ENCODE measurements at places on chromosomes 3 and 15.
A peak's percentile ranks its signal among the peaks of the same experiment; 100 is the strongest.

- DNase-seq, result peak; percentile 91
These were observed 400.9 kb downstream of the SHQ1 start for GRCh38 chr3:72447059-72447946.

DNA sequence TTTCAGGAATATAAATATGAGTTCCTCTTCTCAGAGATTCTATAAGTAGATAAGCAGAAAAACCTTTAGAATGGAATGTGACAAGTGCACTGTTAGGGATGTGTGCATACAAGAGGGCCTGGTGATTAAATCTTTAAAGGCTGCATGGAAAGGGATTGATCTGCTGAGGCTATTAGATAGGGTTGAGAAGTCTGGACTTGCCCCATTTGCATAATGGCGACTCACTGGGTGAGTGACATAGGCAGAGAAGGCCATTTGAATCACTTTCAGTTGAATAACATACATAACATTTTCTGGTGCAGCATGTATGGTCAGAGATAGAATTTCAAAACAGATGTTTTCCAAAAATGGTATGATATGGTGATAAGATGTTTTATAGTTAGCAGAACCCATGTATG, 156.9 kb downstream of the ZNF621 start:
- no peak for DNase-seq

- DNase-seq, result no peak
These were observed 40.9 kb upstream of the LARS2 start for GRCh38 chr3:45347315-45348000.

GRCh38 chr3:43238801-43239200, 47.5 kb upstream of the SNRK start:
- no peak for DNase-seq

DNA sequence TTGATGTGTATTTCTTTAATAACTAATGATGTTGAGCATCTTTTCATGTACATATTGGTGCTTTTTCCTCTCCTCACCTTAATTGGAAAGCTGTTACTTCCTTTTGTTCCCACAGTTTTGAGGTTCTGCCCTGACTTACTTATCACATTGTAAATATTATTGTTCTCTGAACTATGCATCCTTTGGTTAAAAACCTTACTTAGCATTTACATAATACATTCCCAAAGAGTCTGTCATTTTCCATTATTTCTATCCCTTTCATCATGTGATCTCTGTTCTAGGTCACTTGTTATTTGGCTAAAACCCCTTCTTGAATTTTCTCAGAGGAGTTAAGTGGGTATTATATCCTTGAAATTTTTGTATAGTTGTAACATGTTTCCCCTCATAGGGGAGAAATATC, 33.0 kb downstream of the SLC12A6 start:
- no peak for DNase-seq

DNA sequence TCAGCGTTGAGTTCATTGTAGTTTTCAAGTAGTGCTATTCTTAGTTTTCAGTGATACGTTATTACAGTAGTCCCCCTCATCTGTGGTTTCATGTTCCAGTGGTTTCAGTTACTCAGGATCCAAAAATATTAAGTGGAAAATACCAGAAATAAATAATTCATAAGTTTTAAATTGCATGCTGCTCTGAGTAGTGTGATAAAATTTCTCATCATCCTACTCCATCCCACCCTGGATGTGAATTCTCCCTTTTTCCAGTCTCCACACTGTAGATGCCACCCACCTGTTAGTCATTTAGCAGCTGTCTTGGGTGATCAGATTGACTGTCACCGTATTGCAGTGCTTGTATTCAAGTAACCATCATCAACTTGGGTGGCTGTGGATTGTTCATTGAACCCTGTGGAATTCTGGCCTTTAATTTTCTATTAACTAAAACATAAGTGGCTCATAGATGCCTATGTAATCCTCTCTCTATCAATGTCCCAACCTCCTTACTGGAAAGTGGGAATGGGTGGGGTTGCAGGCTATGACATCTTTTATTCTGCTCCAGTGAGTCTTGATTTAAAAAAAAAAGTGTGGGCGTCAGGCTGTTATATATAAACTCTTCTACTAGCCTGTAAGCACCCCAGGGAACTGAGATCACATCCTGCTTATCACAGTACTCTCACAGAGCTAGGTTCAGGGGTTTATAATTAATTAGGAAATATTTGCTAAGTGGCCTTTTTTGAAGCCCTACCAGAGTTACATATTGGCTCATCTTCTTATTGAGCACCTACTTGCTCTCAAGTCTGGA, 97.5 kb downstream of the CFAP20DC start:
- DNase-seq, result no peak

DNA sequence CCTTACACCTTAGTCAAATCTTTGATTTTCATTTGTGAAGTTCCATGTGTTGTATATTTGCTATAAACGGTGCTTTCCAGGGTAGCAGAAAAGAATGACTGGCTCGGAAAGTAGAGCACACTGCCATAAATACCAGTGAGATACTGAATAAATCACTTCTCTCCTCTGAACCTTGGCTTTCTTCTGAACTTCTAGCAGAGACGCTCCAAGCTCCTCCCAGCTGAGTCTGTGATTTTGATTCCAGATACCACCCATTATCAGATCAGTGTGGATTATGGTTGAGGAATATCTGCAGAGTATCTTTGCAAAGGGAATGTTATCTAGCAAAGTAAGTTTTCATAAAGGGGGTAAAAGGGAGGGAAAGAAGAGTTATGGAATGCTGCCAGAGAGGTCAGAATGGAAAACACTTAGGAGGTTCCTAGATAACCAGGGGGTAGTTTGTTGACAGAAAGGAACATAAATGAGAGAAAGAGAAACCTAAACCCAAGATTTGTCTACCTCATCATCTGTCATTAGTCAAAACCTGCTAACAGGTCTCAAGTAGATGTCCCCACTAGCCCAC, 98.5 kb upstream of the PSMD6 start:
- DNase-seq, result no peak

DNA sequence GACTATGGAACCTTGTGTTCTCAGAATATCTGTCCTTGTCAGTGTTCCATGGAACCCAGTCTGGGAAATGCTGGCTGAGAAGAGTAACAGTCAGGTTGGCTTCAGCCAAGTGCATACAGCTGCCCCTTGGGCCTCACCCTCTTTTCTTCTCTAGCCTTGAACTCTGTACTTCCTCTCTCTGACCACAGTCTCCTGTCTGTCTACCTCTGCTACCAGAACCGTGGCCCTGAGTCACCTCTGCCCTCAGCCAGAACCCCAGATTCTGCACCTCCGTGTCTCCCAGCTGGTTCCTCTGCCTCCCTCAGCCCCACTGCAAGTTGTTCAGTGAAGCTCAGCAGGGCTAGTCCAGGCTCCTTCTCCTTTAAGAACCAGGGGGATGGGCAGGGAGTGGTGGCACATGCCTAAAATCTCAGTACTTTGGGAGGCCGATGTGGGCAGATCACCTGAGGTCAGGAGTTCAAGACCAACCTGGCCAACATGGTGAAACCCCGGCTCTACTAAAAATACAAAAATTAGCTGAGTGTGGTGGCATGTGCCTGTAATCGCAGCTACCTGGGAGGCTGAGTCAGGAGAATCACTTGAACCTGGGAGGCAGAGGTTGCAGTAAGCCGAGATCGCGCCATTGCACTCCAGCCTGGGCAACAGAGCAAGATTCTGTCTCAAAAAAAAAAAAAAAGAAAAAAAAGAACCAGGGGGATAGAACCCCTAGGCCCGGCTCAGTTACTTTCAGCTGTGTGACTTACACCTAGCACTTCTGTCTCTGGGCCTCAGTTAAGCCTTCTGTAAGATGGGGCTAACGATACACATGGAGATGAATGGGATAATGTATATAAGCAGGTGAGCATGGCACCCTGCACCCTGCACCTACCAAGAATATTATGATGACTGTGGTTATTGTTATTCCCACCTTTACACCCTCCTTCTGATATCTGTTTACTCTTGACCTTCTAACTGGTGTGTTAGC, 24.3 kb upstream of the TATDN2 start:
- no peak for DNase-seq

- no peak for DNase-seq
These were observed 7.9 kb upstream of the PIK3CB start for GRCh38 chr3:138842483-138843188.

DNA sequence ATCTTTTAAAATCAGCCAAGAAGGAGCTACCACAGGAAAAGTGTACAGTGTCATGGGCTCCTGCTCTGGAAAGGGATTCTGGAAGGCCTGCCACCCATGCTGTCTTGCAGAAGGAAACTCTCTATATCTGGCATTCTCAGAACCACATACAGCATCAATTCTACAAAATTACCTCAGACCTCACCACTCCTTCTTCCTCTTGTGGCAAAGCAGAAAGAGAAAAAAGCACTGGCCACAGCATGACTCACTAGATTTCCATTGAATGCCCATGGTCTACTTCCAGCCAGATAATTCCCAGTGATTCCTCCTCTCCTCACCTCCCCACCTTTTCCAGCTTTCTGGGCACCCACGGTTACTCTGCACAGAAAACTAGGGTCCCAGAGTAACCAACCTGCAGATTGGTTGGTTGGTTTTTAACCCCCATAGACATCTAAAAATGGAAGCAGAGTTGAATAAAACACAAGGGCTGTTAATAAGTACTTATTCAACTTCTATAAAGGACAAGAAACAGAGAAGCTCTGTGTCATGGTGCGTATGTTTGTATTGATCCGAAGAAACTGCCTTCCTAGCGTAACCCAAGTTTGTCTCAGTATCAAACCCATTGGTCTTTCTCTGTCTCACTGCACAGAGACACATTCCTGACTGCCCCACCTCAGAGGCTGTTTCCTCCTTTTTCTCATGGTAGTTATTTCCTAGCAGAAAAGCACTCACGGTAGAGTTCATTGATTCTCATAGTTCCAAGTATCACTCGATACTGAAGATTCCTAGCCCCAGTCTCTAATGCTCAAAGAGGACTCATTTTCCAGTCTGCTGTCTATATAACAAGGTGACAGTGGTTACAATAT, 67.7 kb downstream of the LDHAL6B start:
- no peak for DNase-seq

DNA sequence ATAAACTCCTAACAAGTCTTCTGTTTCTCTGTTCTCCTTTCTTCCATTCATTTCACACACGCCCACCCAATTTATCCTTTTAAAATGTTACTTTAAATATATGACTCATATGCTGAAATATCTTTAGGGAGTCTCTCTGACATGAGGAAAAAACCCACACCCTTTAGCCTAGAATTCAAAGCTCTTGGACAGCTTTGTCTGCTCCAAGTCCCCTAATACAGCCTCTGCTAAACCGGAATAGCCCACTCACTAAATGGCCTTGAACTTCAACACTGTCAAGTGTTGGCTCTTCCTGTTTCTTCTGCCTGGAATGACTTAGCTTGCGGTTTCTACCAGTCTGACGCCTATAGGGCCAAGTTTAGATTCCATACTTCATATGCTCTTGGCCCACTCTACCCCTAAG, 3.3 kb upstream of the CD96 start:
- DNase-seq, result no peak
